ENCODE measurements at places on chromosomes 5 and 9. TPM values are rescaled to one million over a fixed set of nuclear protein-coding genes. Genes with fewer than 3 reads are reported as not detected.

DNA sequence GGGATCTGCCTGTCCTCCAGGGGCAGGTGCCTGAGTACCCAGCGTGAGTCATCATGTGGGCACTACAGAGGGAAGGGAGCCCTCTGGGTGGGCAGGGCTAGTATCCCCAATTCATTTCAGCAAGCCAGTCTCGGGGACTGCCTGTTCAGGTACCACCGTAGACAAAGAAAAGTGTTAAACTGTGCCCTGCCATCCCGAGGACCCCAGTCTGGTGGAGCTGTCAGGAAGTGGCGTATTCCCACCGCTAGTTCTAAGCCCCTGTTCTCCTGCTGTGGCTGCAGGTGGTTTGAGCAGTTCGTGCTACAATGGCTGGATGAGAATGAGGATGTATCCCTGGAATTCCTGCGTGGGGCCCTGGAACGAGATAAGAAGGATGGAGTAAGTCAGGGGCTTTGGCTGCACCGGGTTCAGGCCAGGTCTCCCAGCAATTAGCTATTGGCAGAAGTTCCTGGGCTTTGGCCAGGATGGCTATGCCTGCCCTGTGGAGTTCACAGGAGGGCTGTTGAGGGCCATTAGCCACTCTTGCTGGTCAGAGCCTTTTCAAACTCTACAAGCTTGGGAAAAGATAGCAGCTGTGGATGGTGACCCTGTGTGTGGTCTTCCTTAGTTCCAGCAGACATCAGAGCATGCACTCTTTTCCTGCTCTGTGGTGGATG is 93.2 kb upstream of the RUSC2 start:
- H3K4me1 ChIP-seq, result no peaks in the 10 kb centered on the region
- no peak for DNase-seq
- H3K36me3 ChIP-seq, result peaks cover 55% of the 10 kb centered on the region

GRCh38 chr9:37192803-37193202 is 72.4 kb downstream of the ZCCHC7 start:
- peaks cover 6% of the 10 kb centered on the region for H3K36me3 ChIP-seq
- H3K27me3 ChIP-seq, result no peaks in the 10 kb centered on the region
- H3K4me3 ChIP-seq, result no peak overlapping the region
- no peak overlapping the region for H3K27ac ChIP-seq
- DNase-seq, result no peak

DNA sequence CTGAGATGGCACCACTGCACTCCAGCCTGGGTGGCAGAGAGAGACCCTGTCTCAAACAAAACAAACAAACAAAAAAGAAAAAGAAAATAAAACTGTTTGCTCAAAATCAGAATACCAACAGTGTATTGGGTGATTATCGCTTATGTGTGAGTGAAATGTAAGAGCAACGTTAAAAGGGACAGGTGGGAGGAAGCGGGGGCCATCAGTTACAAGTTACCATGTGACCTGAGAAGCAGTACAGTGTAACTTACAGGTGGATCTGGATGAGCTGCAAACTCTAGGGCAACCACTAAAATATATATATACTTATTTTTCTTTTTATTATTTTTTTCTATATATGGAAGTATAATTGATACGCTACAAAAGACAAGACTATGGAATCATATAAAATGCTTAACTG is 93.4 kb downstream of the KCNT1 start:
- H3K27ac ChIP-seq, result no peak overlapping the region
- no peak overlapping the region for H3K4me3 ChIP-seq
- peaks cover 4% of the 10 kb centered on the region for H3K4me1 ChIP-seq
- no peaks in the 10 kb centered on the region for H3K36me3 ChIP-seq

DNA sequence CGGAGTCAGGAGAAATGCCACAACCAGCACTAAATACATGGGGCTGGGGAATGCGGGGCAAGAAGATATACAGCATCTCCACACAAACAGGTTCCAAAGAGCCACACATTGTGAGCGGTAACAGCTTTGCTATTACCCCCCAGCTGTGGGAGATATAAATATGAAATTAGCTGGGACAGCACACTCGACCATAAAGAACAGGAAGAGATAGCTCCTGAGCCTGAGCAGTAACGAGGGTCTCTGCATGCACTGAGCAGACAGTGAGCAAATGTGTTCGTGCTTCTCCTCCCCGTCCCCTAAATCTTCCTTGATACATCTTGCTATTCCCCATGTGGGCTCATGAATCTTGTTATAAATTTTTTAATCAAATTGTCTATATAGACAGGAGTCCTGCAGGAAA is 53.1 kb downstream of the ADAMTS2 start:
- peaks cover 12% of the 10 kb centered on the region for H3K4me1 ChIP-seq
- H3K27ac ChIP-seq, result no peak overlapping the region
- no peaks in the 10 kb centered on the region for H3K36me3 ChIP-seq
- no peak for DNase-seq

DNA sequence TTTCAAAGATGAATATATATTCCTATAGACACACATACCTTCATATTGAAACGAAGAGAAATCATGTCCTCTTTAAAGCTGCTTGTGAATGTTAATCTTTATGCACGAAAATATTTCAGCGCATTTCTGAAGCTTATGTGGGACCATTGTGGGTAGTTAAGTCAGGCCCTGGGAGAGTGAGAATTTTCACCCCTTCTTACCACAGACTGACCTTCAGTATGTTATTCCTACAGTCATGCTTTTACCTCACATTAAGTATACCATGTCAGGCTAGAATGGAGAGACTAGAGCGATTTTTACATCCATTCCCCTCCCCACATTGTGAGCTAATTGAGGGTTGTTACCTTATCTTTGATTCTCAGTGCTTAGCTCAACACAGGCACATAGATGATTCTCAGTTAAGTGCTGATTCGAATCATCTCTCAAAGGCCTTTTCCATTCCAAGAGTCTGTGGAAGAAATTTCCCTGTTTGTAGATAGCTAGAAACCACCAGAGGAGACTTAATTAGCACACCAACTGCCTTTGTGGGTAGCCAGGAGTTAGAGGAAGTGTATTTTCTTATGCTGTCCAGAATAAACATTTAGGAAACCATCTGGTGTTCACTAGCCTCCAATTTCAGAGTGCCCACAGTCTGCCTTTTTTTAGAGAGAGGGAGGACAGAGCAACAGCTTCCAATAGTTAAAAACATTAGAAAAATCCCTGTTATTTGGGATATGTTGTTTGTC is 110.5 kb downstream of the MEGF10 start:
- DNase-seq, result no peak
- no peak overlapping the region for H3K4me3 ChIP-seq
- no peaks in the 10 kb centered on the region for H3K27me3 ChIP-seq
- H3K27ac ChIP-seq, result no peak overlapping the region

- peak; percentile 67 for DNase-seq
- peak overlapping the region; percentile 70 for H3K27ac ChIP-seq
- H3K4me1 ChIP-seq, result peaks cover 4% of the 10 kb centered on the region
- H3K4me3 ChIP-seq, result peak overlapping the region; percentile 67
- no peaks in the 10 kb centered on the region for H3K27me3 ChIP-seq
Observed at GRCh38 chr5:107669096-107670031, 1.4 kb downstream of the EFNA5 start.

DNA sequence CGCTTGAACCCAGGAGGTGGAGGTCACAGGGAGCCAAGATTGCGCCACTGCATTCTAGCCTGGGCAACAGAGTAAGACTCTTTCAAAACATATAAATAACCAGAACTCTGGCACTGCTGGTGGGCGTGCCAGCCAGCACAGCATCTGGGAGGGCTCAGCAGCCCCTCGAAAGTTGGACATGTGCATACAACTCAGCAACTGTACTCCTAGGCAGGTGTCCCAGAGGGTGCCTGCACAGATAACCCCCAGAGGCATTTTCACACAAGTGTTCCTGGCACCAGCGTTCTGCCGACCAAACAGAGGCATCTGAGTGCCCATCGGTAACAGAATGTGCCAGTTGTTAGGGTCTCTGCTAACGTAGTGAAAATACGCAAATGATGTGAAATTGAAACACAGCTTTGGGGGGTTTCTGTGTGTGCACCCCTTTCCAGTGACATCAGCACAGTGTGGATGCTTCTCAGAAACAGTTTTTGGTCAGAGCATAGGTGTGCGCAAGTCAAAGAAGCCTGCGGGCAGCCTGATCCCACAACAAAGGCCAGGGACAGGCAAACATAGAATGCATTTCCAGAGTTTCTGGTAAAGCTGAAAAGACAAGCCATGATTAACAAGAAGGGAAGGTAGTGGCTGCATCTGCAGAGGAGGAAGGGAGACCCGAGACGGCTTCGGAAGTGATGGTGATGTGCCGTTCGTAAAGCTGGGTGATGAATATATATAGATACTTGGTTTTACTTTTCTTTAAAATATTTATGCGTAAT is 190.2 kb downstream of the CACNA1B start:
- H3K27me3 ChIP-seq, result no peaks in the 10 kb centered on the region
- H3K36me3 ChIP-seq, result no peaks in the 10 kb centered on the region
- no peak overlapping the region for H3K4me3 ChIP-seq
- no peaks in the 10 kb centered on the region for H3K4me1 ChIP-seq
- no peak overlapping the region for H3K27ac ChIP-seq
- no peak for DNase-seq

DNA sequence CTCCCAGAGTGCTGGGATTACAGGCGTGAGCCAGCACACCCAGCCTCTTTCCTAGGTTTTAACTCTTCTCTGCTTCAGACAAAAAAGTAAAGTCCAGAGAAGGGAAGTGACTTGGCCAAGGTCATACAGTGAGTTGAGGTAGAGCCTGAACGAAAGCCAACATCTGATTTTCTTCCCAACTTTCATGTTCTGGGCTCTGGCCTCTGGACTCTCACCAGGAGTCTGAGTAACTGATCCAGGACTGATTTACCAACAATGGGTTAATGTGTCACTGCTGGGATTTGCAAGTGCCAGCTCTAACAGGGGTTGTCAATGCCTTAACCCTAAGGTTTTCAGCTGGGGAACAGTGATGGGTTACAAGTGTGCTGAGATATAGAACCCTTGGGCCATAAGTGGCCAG is 32.2 kb upstream of the LARP1 start:
- H3K27me3 ChIP-seq, result no peaks in the 10 kb centered on the region
- no peaks in the 10 kb centered on the region for H3K4me1 ChIP-seq
- no peak overlapping the region for H3K4me3 ChIP-seq
- no peak for DNase-seq
- no peak overlapping the region for H3K27ac ChIP-seq

The GRAMD2B gene
- polyA plus RNA-seq, result 12.0 TPM

DNA sequence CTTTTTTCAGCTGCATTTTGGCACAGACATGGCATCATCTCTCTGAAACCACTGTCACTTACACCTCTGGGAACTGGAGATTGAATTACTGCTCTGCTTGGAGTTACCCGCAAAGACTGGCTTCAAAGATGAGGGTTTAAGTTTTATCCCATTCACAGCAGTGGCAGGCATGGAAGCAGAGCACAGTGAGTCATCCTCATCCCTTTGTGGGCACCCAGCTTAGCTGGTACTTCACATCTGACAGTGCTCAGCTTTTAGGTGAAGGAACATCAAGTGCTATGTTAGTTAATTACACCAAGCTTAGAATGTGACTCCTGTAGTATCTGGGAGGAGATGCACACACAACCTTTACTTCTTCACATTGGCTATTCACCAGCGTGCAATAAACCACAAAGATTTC is 24.8 kb upstream of the ALDH1A1 start:
- DNase-seq, result no peak
- no peak overlapping the region for H3K27ac ChIP-seq
- H3K4me1 ChIP-seq, result peaks cover 5% of the 10 kb centered on the region
- H3K27me3 ChIP-seq, result no peaks in the 10 kb centered on the region

All from lung (tissue), 17 donors.